ENCODE measurements at places on chromosomes 2 and 18.

- DNase-seq = no peak
Observed at GRCh38 chr18:76573325-76574025, 78.4 kb upstream of the ZNF516 start.

- no peak for DNase-seq
Observed at GRCh38 chr18:21489919-21490495, 110.5 kb downstream of the ESCO1 start.

DNA sequence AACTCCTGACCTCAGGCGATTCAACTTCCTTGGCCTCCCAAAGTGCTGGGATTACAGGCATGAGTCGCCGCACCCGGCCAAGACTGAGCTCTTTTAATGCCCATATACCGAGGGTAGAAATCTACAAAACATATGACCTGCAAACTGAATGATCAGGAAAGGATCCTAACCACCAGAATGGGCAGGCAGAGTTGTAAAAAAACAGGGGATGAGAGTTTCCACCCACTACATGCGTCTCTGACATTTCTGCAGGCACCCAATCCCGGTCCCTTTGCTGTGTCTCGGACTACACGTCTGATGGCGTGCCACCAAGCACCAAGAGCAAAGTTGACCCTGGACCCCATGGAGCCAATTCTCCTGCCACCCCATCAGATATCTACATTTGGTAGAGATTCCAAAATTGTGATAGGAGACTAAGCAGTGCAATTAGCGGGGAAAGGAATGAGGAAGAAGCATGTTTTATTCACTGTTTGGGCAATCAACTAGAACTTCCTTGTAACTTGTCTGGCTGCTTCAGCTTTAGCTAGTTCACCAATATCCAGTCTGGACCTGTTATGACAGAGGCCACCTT lies 74.1 kb downstream of the ATP8B1 start:
- DNase-seq = no peak

DNA sequence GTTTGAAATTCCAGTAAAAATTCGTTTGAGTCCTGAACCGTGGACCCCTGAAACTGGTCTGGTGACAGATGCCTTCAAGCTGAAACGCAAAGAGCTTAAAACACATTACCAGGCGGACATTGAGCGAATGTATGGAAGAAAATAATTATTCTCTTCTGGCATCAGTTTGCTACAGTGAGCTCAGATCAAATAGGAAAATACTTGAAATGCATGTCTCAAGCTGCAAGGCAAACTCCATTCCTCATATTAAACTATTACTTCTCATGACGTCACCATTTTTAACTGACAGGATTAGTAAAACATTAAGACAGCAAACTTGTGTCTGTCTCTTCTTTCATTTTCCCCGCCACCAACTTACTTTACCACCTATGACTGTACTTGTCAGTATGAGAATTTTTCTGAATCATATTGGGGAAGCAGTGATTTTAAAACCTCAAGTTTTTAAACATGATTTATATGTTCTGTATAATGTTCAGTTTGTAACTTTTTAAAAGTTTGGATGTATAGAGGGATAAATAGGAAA lies 80.7 kb downstream of the ACSL3 start:
- DNase-seq = no peak

- DNase-seq = no peak
Observed at GRCh38 chr2:120243211-120243610, 9.4 kb upstream of the RALB start.

DNA sequence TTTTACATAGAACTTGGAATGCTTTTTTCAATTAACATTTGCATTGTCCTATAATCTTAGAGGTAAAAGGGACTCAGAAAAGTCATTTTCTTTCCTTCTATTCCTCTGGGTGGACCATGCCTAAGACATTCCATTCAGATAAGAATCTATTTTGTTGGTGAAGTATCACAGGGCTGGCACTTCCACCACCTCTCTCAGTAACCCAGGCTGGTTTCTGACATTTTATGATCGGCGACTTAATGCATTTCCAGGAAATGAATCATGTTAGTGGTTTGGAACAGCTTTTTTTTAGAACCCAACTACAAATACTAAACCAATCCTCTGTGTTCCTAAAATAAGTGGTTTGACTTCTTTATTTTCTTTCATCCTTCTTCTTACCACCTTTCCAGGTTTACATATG lies 27.0 kb downstream of the GAD1 start:
- no peak for DNase-seq

DNA sequence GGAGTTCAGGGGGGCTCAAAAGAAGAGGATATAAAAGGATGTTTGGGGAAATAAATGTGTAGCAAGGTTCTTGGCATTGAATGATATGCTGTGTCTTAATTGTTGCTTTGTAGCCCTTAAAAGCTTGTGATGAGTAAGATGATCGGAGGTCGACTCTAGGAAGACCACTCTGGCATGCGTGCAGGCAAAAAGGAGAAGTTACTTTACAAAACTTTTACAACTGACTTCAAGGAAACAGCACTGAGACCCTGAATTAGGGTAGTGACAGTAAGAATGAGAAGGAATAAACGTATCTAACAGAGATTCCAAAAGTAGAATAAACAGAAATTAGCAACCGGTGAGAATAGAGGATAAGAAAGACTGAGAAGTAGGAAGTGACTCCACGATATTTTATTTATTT lies 228.7 kb upstream of the TANK start:
- no peak for DNase-seq

DNA sequence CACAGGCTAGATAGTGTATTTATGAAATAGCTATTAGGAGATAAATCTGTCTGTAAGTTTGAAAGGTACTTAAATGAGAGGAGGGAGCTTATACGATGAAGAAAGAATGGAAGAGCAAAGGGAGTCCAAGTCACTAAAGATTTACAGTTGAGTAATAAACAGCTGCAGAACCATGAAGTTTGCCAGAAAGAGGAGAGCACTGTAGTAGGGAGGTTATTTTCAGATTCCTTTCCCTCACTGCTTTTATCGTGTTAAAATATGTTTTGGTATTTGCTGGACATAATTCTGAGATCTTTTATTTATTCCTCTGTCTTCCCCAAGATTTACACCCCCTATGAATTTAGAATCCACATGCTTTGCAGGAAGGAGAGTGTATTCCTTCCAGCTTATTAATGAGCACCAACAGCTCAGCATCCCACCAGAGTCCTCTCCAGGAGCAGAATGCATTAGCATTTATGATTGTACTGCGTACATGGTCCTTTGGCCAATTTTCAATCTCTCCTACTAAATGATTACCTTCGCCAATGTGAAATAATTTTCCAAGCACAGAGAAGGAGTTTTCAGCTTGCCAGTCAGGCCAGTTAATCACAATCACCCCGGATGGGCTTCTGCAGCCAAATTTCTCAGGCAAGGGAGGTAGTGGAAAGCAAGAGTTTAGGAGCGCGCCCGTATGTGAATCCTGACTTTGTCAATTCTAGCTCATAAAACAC lies 297.0 kb downstream of the NBAS start:
- DNase-seq = no peak

GRCh38 chr2:116142644-116143227 lies 1671.8 kb upstream of the DDX18 start:
- peak; percentile 18 for DNase-seq

DNA sequence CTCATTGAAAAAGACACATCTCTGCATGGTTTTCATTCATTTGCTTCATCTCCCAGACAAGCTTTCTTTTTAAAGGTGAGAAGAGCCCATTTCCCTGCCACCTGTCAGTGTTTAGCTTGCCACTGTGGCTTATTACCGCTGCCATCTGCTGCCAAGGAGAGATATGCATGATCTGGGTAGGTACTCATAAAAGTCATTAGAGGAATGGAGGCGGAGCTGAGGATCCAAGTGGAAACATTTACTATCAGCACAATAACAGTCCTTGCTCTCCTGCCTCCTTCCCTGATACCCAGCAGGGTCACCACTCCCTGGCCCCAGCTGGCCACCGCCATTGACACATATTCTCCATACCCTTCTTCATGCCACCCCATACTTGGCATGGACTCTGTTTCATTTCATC lies 390.4 kb downstream of the TSN start:
- no peak for DNase-seq

DNA sequence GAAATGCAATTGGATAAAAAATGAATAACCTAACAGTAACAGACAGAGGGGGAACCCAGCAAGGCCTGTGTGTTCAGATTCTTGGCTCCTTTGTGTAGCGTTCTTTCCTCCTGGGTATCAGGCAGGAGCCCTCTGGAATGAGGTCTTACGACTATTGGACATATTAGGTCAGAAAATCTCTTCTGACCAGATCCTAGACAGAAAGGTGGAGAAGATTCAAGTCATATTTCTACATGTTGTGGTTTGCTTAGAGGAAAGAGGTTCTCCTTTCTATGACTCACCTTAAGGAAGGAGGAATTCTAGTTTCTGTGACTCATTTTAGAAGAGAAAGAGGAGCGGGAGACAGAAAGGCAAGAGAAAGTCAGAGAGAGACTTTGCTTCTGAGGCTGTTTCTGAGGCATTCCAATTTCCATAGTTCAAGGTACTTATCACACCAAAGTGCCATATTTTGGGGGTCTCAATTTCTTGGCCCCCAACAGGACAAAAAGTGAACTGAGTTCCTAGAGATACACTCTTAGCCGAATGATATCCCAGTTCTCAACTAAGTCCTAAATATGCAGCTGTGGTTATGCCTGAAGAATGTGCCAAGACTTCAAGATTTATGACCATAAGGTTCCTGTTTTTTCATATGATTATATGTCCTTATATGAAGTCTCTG lies 618.6 kb downstream of the ZEB2 start:
- DNase-seq = no peak

- DNase-seq = no peak
Observed at GRCh38 chr2:131016826-131017741, 76.2 kb downstream of the FAM168B start.

DNA sequence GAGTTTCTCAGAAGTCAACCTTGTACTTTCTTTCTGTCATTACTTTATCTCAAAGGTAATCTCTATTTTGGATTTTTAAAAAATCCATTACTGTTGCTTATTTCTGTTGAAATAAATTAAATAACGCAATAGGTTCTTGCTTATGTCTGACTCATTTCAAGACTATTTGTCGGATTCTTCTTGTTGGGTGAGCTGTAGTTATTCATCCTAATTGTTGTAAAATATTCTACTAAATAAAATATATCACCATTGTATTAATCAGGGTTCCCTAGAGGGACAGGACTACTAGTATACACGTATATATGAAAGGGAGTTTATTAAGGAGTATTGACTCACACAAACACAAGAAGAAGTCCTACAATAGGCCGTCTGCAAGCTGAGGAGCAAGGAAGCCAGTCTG lies 403.9 kb upstream of the CYRIA start:
- no peak for DNase-seq

GRCh38 chr18:50675043-50675442 lies 115.2 kb downstream of the MAPK4 start:
- DNase-seq = no peak

DNA sequence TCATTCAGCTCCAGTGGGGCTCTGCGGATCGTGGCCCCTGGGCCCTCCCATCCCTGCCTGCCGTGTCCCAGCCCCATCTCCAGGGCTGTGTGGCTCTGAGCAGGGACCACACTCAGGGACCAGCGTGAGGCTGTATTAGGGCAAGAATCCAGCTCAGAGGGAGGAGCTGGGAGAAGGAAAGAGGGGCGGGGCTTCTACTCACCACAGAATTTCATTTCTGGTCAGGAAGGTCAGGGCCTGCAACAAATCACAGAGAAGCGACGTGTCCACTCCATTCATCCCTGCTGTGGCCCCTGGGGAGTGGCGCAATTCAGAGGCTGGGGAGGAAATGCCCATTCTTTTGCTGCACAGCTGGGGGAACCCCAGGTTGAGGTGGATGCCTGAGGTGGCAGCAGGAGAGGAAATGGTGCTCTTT lies 828 bp downstream of the CIB4 start:
- DNase-seq = peak; percentile 79

DNA sequence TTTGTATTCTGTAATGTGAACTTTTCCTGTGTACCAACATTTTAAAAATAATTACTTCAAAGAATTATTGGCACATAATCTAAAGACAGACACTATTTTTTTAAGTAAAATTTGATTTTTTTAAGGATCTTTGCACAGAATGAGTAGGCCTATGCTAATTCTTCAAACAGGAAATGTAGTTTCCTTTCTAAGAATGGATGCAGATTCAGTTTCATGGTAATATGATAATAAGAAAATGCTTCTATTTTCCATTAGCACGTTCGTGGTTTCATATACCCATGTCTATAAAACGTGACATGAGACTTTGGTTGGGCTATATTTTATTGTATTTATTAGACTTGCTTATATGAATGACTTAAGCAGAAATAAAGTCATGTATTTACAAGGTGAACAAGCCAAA lies 191.8 kb upstream of the RBBP8 start:
- no peak for DNase-seq

GRCh38 chr2:231640241-231640640 lies 47.6 kb downstream of the TEX44 start:
- no peak for DNase-seq

GRCh38 chr18:9961041-9961440 lies 47.2 kb downstream of the VAPA start:
- DNase-seq = no peak

DNA sequence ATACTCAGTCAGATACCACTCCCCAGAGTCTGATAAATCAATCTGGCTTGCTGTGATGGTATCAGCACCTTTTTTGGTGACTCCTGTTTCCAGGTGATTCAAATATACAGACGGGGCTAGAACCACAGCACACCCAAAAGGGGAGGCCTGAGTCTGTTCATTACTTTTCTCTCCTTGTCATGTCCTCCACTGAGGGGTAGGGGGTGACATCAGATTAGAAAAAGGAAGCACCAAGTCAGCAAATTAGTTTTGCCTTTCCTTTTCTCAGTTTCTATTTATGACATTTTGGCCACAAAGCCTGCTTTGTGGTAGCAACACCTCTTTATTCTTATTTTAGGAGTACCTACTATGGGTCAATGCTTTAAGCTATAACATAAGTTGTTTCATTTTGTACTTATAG lies 127.4 kb downstream of the CCDC102B start:
- DNase-seq = no peak

DNA sequence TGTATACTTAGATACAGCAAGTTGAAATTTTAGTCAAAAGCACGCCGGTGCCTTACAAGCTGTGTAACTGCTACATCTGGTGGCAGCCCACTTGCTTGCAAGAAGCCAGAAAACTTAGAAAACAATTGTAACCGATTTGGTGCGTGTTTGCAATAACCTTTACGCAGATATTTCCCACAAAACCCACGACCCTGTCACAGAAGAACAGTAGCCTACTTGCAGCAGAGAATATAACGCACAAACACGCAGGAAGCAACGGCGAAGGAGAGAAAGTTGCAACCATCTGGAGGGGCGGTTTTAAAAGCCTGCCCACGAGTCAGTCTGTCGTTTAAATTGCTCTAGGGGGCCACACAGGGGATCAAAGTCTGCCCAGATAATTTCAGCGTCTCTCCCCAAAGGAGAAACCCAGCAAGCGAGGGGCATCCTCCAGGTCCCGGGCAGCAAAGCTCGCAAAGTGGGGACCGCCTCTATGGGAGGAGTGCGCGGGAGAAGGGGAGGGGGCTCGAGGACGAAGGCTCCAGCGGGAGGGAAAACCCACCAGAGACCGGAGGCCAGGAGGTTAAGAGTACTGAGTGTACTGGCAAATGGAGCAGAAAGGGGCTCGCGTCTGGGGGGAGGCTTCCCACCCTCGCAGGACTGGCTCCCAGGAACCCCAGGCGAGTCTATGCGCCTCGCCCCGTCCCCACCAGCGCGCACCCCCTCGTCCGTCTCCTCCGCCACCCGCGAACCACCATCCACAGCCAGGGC lies 1.1 kb downstream of the TLK1 start:
- peak; percentile 64 for DNase-seq
